ENCODE measurements at places on chromosomes 7 and 10.

DNA sequence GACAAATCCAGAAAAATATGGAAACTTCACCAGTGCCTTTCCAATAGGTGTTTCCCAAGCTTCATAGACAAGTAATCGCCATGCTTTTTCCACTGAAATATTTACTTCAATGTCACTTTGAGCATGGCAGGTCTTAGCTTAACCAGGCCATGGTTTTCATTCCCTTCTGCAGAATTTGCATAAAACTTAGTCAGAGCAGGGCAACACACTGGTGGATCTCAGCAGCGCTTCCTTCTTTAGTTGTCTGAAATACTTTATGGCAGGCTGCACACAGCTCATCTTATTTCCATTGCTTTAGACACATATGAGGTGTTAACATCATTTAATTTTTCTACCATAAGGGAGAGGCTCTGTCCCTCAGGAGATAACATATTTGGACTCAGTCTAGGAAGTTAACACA, 102.9 kb upstream of the AHR start:
- no peak for DNase-seq

DNA sequence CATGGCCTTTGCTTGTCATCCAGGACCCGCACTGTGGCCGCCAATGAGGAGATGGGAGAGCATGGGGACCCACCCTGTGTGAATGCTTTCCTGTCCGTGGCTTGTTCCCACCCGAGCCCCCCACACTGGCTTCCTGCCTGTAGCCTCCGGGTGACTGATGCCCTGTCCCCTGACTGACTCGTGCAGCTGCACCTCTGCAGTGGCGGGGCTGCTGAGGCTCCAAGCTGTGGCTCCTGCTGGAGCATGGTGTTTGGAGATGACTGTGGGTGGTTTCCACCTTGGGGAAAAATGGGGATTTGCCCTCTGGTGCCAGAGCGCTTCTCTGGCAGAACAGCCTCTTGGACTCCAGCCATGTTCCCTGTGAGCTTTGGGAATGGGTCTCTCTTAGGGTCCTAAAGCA, 2.1 kb downstream of the CAMK1D start:
- no peak for DNase-seq

DNA sequence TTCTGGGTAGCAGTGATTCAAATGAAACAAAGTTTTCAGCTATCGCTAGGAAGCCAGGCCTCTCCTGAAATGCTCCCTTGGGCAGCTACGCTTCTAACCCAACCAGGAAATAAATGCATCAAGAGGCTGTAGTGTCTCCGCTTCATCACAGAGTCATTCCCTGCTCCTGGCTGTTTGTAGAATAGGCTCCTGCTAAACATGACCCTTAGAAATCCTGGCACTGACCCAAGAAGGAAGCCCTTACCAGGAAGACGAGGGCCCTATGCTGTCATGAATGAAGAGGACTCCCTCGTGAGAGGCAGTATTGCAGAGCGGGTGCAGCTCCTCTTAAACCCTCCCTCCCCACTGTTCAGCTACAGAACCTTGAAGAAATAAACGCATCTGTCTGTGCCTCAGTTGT, 48.3 kb downstream of the NOD1 start:
- DNase-seq: no peak

DNA sequence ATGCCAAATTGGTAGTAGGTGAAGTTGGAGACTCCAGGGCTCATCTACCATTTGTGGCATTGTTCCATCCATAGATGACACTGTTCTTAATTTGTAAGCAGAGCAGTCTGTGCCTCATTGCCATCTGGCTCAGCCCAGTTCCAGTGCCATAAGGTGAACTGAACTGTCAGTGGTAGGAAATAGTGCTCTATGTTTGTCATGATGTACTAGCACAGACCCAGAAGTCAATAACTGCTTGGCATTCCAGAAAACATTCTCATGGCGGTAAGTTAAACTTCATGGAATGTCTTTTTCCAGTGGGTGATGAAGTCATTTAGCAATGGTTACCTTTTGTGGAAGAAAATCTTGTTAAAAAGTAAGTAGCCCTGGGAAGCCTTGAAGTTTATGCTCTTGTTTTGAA, 302.7 kb downstream of the SUGCT start:
- no peak for DNase-seq

GRCh38 chr7:73740771-73741170, 2.2 kb upstream of the ABHD11 start:
- DNase-seq: no peak
